ENCODE measurements at places on chromosomes 7 and 10.

DNA sequence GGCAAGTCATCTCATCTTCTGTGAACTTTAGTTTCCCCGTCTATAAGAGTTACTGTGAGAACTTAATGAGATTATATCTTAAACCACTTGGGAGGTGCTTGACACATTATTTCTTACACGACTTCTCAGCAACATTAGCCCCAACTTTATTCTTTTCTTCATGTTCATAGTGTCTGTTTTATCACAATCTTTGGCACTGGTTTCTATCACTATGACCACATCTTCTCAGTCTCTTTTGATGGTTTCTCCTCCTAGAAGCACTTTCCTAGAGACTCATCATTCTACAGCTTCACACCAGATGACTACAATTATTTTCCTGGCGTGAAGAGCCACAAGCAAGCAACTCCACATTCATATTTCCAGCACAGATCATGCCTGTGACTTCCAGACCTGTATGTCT is 26.5 kb upstream of the BET1 start:
- DNase-seq: no peak

- no peak for DNase-seq
Observed at GRCh38 chr10:59366290-59366689, 3.9 kb upstream of the FAM13C start.

- DNase-seq: no peak
Observed at GRCh38 chr10:94320285-94320914, 42.3 kb downstream of the NOC3L start.

DNA sequence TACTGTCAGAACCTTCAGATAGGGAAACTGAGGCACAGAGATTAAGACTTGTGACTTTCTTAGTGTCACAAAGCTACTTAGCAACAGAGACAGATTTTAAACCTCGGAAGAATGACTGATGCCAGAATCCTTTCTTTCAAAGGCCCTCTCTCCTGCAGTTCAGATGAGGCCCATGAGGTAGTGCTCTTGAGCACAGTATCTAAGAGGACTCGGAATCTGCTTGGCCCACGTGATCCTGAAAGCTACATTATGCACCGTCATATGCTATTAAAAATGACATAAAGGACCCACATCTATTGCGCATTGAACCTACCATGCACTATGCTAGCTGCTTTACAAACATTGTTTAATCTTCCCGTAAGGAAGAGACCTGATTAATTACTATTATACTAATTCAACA is 355.9 kb downstream of the SFMBT2 start:
- DNase-seq: no peak

- DNase-seq: no peak
Observed at GRCh38 chr7:158638001-158638400, 50.4 kb upstream of the PTPRN2 start.

DNA sequence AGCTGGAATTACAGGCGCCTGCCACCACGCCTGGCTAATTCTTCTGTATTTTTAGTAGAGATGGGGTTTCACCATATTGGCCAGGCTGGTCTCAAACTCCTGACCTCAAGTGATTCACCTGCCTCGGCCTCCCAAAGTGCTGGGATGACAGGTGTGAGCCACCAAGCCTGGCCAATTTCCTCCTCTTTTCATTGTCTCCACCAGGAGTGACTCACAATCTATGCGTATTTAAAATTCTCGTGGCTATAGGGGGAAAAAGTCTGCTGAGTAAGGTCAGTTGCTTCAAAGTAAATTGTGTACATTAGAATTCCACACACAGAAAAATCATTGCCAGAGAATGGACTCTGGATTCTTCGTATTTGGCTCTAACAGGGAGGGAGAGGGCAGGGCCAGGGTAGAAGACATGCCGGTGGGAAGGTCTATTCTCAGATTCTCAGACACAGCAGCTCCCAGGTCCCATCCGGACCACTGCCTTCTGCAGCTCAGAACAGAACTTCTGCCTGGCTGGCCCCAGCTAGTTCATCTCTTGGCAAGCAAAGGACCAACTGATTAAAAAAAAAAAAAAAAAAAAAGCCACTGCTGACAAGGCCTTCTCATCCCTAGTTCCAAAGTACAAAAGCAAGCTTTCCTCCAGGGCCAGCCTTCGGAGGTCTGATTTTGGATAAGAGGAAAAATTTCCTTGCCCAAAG is 22.2 kb downstream of the PSPH start:
- DNase-seq: no peak

- DNase-seq: no peak
Observed at GRCh38 chr7:84629640-84630318, 435.2 kb upstream of the SEMA3A start.

- DNase-seq: no peak
Observed at GRCh38 chr7:15751191-15751701, 64.8 kb upstream of the MEOX2 start.

DNA sequence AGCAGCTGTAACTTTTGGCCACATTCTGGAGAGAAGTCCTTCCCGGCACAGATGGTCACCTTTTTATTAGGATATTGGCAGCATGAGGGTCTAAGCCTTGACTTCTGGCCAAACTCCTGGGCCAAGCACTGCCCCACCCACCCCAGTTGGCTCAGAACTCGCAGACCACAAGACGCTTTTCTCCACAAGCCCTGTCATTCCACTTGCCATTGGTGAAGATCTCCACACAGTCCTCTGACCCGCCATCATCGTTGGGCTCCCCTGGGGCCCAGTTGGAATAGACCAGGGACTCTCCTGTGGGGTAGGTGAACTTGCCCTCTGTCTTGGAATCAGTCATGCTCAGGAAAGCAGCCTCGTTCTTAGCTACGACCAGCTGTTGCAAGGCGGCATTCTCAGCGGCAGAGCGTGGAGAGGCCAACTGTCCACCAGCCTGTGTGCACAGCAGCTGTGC is 11.2 kb downstream of the SFTPD start:
- DNase-seq: no peak

DNA sequence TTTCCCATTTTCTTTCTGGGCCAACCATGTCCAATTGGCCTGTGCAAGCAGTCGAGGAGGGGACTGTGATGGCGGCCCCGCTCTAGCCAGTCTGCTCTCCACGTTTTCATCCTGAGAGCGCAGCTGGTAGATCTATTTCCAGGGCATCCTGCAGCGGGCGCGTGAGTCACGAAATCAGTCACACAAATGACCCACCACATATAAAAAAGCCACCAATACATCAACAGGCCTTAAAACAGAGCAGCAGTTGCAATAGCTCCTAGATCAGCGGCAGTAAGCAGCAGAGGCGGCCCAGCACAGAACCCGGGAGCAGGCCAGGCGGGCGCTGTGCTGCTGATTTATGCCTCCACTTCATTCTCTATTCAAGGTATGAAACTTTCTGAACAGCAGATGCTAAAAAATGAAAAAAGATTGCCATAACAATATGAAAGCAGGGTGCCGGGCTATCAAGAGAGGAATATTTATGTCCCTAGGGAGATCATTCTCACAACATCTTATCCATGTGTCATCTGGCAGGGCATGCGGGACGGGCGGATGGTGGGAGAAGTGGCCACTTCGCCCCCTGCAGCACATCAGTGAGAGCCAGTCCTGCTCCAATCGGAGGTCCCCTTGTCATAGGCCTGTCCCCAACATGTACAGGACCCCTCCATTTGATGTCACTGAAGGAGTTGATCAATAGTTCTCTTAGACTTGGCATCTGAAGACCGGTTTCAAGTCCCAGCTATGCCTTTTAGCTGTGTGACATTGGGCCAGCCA is 98.0 kb upstream of the GPR26 start:
- DNase-seq: no peak

DNA sequence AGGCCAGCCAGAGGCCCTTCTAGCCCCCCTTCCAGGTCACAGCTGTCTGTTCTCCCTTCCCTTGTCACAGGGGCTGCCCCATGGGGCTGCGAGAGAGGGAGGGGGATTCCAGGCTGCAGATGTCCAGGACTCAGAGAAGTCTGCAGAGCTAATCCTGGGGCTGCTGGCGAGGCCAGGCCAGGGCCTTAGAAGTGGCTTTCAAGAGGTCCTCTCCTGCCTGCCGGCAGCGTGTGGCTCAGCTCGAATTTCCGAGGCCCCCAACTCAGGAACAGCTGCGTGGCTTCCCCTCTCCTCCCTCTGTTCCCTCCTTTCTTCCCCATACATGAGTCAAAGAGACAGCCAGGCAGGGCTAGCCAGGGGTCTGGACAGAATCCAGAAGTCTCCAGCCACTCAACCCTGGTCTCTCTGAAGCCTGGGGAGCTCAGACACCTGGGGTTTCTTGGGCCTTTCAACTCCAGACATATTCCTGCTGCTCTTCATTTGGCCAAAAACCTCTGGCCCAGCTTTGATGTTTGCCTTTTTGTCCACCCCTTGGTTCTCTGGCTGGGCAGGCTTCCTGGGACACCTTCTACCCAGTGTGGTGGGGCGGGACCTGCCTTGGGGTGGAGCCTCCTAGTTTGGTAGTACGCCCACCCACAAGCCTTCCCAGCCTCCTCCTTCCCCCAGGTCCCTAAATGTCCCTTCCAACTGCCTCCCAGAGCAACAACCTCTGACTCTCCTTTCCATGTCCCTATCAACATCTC is 21.8 kb upstream of the EIF5AL1 start:
- DNase-seq: no peak

DNA sequence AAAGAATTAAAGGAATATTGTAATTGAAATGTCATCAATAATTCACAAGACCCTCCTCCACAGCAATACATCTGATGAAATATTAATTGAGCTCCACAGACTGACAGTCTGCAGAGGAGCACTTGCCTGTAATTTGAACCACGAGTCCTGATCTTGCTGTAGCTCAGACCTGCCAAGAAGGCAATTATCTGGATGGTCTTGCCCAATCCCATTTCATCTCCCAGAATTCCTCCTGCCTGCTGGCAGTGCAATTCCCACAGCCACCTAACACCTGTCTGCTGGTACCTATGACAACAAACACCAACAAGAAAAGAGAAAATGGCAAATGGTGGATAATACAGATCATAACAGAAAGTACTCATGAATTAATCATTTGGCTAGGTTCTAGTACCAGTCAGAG is 38.5 kb downstream of the ERCC6 start:
- no peak for DNase-seq

- no peak for DNase-seq
Observed at GRCh38 chr7:19317461-19317860, 172.2 kb upstream of the FERD3L start.

- DNase-seq: no peak
Observed at GRCh38 chr10:65555192-65555591, 1370.6 kb upstream of the LRRTM3 start.

GRCh38 chr10:58842860-58843376 is 330.2 kb downstream of the BICC1 start:
- DNase-seq: no peak

DNA sequence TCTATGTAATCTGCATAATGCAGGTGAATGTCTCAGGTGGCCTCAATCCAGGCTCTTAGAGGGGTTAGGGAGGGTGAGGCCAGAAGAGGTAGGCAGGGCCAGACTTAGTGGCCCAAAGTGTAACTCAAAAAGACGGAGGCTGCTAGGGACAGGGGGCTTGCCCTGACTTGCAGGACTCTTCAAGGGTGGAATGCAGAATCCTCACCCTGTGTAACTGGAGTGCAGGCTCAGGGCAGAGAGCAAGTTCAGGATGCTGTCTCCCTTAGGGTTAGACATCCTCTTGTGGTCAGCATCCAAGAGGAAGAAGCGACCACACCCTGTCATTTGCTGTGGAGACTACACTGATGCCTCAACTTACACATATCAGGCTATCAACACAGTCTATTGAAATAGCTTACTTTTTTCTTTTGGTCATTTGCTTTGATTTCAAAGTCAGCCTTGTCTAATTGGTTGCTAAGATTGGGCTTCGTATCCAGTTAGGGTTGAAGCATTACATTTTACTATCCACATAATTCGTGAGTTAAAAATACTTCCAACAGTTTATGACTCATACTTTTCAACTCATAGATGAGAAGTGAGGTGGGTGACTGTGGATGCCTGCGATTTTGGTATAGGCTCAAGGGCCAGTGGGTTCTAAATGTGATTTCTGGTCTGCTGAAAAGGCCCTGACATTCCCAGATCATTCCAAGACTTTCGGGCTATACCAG is 563.6 kb downstream of the SUGCT start:
- DNase-seq: no peak

DNA sequence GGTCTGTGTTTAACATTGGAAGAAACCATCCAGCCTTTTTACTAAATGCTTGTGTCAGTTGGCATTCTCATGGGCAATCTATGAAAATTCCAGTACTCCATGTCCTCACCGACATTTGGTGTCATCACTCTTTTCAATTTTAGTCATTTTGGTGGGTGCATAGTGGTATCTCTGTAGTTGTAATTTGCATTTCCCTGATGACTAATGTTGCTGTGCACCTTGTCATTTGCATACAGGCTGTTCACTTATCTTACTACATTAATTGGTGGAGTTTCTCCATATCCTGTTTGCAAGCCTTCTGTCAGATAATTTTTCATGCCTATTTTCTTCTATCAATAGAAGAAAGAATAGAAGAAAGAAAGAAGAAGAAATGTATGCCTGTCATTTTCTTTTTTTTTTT is 73.7 kb downstream of the PLPP4 start:
- DNase-seq: no peak

- no peak for DNase-seq
Observed at GRCh38 chr10:102501201-102502028, 1.1 kb downstream of the ACTR1A start.

GRCh38 chr10:58373442-58373827 is 11.8 kb upstream of the TFAM start:
- no peak for DNase-seq

DNA sequence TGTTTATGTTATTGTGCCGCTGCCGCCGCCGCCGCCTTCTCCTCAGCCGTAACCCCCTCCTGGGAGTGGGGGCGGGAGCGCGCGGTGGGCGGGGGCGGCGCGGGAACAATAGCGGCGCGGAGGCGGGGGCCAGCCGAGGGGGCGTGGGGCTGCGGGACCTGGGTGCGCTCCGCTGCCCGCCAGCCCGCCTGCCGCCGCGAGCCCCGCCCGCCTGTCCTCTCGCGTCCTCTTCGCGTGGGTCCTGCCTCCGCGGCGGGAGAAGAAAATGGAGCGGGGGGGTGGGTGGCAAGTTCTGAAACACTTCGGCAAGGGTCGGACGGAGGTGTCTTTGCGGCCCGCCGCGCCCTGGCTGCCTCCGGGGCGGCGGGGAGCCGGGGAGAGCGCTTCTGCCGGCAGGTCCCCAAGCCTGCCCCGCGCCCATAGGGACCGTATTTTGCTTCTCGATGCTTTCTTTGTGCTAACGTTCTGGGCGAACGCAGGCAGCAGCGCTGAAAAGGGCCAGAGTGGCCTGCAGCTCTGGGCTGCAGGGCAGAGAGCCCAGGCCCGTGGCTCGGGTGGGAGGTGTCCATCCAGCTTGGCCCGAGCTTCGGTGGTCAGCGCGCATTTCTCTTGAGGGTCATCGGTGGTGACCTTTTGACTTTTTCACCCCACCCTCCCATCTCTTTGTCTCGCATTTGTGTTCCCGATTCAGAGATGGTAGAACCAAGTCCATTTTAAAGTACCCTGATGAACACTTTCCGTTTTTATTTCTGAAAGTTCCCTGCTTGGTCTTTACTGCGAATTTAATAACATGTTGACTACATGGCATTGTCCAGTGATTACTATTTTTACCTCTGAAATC is 613 bp downstream of the MAPK8 start:
- DNase-seq: no peak

GRCh38 chr10:48384699-48384982 is 78.2 kb downstream of the MAPK8 start:
- DNase-seq: no peak

All from GOT3 (cell line).